ENCODE measurements at places on chromosomes 5 and 9.

- DNase-seq, result no peak
Measured at GRCh38 chr5:35780236-35780635, 76.5 kb upstream of the IL7R start.

DNA sequence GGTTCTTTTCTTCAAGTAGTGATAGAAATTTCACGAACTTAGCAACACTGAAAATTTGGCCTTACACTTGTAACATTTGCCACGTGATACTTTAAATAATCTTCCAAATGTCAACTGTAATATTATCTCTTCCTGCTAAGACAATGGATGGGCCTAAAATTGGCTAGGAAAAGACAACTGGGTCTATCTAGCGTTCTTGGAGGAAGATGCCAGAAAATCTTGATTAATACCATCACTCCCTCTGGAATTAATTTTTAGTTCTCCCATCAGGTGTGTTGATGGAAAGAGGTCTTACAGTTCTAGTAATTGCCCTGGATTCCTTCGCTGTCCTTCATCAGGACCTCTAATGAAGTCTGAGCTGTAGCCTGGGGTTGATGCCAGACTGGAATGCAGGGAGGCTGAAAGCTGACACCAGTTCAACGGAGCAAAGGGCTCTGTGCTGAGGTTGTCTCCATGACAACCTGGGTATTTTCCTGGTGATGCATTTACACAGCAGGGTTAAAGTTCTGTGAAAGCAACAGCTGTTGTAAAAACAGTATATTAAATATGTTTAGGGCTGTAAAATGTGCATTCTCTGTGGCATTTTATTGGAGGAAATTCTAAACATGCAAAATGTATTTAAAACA, 92.3 kb downstream of the GAS1 start:
- DNase-seq, result no peak

DNA sequence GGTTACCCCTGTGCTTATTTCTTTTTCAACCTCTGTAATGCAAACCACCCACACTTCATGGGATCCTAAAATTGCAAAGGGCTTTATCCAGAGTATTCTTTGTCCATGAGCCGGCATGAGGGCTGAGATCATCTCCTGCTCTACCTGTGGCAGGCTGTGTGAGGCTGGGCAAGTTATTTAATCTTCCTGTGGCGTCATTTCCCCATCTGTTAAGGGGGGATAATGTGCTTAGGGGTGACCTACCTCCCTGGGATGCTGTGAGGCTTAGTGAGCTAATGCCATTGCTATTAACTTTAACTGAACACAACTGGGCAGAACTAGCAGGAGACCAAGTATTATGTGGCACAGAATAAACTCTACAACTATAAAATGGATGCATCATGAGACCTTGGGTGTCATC, 17.0 kb downstream of the FRMPD1 start:
- no peak for DNase-seq

- no peak for DNase-seq
Measured at GRCh38 chr9:129027685-129028191, 393 bp downstream of the SH3GLB2 start.

- no peak for DNase-seq
Measured at GRCh38 chr9:14869671-14870070, 40.6 kb downstream of the FREM1 start.

DNA sequence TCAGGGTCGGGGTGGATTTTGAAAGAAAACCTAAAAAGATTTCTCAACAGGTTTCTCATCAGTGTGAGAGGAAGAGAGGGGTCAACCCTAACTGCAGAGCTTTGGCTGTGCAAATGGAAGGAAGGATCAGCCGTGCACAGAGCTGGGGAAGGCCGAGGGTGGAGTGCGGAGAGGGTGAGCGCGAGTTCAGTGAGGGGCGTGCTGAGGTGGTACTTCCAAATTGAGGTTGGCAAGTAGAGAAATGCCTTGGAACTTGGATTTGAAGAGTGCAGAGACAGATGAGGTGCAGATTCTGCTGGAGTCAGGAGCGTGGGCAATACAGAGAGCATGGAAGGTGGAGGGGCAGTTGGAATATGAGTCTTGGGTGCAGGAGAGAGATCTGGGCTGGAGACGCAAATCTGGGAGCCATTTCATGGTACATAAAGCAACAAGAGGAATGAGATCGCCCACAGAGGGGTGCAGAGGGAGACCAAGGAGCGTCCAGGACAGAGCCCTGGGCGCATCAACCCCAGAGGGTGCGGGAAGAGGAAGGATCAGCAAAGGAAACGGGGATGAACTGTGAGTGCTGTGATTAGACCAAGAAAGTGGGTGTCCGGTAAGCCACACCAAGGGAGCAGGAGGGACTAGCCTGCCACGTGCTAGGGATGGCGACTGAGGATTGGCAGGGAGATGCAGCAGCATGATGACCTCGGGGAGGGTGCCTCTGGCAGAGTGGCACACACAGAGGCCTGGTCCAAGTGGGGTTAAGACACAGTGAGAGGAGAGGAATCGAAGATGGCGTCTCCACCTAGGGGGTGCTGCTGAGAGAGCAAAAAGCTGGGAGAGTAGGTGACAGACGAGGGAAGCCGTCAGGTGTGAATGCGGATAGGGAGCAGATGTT, 105.8 kb downstream of the ADAMTS2 start:
- no peak for DNase-seq

DNA sequence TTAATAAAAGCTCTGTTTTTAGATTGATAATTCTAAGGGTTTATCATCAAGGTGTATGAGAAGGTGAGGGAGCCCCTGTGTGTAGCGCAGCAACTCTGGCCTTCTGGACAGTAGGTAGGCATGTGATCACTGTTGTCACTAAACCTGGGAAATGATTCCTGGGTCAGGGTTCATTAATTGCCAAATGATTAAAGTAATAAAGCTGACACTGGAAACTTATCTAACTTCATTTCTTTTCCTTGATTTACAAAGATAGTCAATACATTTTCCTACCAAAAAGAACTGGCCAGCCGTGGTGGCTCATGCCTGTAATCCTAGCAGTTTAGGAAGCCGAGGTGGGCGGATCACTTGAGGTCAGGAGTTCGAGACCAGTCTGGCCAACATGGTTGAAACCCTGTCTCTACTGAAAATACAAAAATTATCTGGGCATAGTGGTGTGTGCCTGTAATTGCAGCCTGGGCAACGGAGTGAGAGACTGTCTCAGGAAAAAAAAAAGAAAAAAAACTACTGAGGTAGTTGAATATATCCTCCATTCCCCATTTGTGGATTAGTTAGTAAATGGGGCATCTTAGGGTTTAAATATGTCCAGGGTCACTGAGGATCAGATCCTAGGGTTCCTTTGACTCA, 2.4 kb downstream of the EHMT1 start:
- DNase-seq, result no peak

- DNase-seq, result no peak
Measured at GRCh38 chr5:124956471-124957029, 210.1 kb upstream of the ZNF608 start.

DNA sequence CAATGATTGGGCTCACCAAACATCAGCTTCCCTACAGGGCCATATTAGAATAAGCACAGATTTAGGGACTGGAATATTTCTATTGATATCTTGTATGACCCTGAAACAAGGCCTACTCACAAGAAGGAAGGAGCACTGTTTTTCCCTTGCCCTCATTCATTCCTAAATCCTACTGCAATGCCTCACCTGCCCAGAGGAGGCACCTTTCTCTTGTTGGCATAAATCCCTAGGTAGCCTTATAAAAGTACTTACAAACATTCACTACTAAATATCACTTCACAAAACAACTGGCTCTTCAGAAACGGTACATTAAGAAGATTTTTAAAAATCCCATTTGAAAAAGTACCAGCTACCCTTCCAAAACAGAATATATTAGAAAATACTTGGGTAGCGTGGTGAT, 449.4 kb downstream of the CDH18 start:
- no peak for DNase-seq
